ENCODE measurements at places on chromosomes 2 and 18. TPM values are rescaled to one million over a fixed set of nuclear protein-coding genes. Genes with fewer than 3 reads are reported as not detected.

GRCh38 chr2:172299741-172300140 lies 127.6 kb upstream of the ITGA6 start:
- DNase-seq = no peak

DNA sequence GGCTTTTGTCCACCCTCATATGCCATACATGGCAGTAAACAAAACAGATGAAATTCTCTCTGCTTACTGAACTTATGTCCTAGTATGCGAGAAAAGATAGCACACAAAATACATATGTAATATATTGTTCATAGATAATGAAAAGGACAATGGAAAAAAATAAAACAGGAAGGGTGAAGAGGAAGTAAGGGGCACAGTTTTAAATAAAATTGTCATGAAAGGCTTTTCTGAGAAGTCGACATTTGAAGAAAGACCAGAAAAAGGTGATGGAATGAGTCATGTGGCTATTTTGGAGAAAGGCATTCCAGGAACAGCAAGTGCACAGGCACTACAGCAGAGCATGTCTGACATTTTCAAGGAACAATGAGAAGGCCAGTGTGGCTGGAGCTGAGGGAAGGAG lies 56.4 kb downstream of the KCNH7 start:
- DNase-seq = no peak

Gene RSAD2
- polyA plus RNA-seq = 5.7 TPM

DNA sequence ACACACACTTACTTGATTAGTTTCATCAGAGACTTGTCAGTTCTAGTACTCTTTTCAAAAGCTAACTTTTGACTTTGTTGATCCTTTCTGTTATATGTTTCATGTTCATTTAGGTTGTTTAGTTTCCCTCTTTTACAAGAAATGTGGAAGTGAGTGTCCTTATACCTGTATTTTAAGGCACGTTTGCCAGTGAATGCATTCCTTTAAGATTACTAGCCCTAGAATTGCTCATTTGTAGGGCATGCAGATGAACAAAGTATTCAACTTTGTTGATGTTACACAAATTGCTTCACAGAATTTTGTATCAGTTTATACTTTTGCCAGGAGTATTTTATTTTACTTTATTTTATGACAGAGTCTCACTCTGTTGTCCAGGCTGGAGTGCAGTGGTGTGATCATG lies 6.3 kb downstream of the IL1RL2 start:
- no peak for DNase-seq

Gene KCNF1
- 0.77 TPM for polyA plus RNA-seq

GRCh38 chr2:150046810-150047209 lies 440.7 kb downstream of the RND3 start:
- no peak for DNase-seq

DNA sequence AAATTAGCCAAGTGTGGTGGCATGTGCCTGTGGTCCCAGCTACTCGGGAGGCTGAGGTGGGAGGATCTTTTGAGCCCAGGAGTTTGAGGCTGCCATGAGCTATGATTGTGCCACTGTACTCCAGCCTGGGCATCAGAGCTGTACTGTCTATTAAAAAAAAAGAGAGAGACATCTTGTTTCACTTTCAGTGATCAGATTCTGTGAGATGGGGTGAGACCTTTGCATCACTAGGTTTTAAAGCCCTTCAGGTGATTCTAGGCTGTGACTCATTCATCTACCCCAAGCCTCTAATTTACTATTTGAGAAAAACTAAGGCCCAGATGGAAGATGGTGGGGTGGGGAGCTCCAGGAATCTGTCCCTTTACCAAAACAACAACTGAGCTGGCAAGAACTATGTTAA lies 7.1 kb downstream of the C2orf92 start:
- no peak for DNase-seq

Gene GALNT13
- 3.1 TPM for polyA plus RNA-seq

DNA sequence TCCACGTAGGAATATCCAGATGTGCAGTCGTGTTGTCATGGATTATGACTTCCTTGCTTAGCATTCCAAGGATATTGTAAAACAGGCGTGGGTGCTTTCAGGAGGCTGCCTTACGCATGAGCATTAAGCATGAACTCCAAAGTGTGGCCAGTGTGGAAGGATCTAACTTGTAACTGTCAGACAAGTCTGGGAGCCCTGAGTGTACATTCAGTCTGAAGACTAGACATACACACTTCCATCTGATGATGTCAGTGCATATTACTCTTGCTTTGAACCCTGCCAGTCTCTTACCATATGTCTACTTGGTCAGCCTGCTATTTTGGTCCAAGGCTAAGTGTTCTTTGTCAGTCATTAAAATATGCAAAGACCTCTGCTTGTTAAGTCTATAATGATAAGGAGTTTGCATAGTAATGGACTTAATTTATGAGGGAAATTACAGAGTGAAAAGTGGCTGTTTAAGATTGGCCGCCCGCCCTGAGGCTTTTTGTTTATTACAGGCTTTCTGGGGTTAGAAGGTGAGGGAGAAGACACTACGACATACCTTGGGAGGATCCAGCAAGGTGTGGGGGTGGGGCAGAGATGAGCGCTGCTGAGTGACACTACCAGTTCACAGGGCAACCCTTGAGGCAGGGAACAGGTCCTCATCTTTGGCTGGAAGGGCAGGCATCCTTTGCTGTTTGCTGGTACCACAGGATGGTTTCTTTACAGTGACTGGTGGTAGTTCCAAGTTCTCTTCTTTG lies 48.3 kb downstream of the CABLES1 start:
- DNase-seq = no peak

DNA sequence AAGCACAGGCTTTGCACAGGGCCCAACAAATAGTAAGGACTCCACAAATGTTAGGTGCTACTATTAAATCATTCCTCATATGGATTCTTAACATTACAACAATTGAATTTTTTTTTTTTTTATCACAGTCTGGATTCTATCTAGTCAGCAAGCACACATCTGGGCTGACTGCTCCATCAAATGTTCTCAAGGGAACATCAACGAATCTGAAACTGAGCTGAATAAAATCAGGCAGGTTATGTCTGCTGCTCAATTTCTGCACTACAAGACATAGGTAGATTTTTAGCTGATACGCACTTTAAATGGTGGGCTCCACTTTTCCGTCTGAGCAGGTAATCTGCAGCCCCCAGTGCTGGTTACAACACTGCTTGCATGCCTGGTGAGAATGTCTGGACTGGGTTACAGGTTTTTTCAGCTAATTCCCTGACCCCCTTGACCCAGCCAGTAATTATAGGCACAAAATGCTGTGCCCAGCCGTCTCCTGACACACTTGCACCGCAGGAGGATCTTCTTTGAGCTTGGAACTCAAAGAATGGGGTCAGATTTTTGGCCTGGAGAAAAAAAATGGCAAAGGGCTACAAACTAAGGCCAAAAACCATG lies 44.6 kb downstream of the ADD2 start:
- no peak for DNase-seq

Gene TUBA4B
- not detected for polyA plus RNA-seq

Gene C1QL2
- not detected for polyA plus RNA-seq

DNA sequence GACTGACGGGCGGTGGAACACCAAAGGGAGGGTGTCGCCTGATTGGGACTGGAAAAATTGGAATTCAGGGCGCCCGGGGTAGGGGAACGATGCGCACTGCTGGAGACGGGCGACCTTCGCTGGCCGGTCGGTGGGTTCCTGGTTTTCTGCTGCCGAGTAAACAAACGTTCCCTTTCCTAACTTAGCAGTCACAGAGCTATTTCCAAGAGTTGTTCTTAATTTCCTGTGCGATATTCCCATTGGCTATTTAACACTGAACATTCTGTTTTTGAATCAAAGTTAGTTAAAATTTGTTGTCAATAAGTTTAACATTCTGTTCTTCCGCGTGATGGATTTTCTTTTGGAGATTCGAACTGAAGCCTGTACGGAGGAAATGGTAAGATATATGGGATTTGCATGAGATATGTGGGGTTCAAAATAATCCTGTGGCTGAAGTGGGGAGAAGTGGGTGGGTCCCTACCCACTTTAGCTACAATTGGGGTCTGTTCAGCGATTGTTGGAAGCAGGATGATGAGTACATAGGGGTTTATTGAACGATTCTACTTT lies 862 bp downstream of the C18orf54 start:
- DNase-seq = peak; percentile 36

DNA sequence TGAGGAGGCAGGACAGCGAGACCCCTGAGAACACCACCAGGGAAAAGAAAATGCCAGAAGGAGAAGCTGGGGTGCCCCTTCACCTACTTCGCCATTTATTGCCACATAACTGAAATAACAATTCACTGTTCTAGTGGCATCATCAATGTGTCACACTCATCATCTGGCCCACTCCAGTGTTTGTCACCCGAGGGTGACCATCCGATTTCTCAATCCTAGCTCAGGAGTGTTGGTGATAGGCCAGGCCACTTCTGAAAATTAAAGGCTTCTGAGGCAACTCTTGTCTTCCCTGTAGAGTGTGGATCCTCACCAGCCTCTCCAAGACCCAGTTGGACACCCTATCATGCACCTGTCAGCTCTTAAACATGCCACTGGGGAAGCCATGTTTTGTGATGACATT lies 62.9 kb upstream of the BZW1 start:
- DNase-seq = no peak

- DNase-seq = no peak
Observed at GRCh38 chr2:207833251-207833751, 63.6 kb upstream of the FZD5 start.

Gene ASB18
- polyA plus RNA-seq = not detected

DNA sequence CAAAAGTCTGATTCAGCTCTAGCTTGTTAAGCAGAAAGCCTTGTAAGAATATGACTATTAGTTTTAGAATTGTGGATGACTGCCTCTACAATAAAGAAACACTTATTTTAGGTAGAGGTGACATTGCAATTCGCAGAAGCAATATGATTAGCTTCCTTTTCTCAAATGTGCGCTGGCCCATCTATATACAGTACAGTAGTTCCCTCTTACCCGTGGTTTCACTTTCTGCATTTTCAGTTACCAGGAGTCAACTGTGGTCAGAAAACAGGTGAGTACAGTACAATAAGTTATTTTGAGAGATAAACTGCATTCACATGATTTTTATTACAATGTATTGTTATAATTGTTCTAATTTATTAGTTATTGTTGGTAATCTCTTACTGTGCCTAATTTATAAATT lies 405.1 kb downstream of the GPD2 start:
- no peak for DNase-seq

DNA sequence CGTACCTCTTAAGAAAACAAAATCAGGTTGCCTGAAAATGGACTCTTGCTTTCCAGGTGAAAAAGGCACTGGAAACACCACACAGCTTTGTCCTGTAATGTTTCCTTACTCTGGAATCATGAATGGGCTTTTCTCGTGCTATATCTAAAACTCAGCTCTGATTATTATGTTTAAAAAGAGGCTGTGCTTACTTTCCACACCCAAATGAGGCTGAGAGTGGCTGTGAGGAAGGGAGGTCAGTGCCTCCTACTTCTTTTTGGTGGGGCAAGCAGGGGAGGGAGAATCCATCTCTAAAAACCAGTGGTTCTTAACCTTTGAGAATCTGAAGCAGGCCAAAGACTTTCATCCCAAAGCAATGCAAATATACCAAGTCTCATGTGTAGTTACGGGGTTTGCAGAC lies 148.6 kb downstream of the FAM210A start:
- no peak for DNase-seq

GRCh38 chr2:234290671-234291070 lies 206.2 kb downstream of the ARL4C start:
- no peak for DNase-seq

GRCh38 chr18:32443706-32444215 lies 26.9 kb downstream of the GAREM1 start:
- no peak for DNase-seq

- no peak for DNase-seq
Observed at GRCh38 chr2:38528008-38528442, 74.7 kb downstream of the HNRNPLL start.

- no peak for DNase-seq
Observed at GRCh38 chr2:105517814-105518705, 119.2 kb upstream of the FHL2 start.

Gene CCDC150
- polyA plus RNA-seq = 23.6 TPM

DNA sequence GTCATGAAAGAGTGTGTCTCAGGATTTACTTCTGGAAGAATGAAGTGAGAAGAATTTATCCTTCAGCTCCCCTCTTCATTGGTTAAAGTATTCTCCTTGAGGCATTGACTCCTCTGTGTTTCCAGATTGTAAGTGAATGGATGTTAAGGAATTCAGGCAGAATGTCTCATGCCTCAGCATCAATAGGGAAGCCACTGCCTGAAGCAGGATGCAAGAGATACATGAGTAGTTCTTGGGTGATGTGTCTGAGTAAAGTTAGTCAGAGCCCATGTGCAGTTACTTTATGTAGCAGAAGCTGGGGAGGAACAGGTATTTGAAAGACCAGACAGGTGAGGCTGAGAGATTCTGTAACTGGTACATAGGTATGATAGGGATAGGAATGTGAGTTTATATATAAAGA lies 34.0 kb upstream of the TMEFF2 start:
- no peak for DNase-seq

GRCh38 chr2:102271844-102272243 lies 39.5 kb upstream of the IL1RL1 start:
- DNase-seq = no peak

DNA sequence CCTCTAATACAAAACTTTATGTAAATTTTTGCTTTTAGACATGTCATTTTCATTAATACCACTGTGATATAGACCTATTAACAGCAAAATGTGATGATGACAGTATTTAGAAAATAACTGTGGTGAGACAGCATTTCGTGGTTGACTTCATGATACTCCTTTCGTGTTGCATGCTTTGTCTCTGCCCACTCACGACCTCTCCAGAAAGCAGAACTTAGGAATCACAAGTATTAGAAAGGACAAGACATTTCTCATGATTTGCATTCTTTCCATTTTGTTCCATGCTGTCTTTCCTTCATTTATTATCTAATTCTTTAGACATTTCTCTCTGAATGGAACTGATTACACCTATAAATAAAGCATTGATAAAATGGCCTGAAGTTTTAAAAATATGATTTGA lies 85.2 kb upstream of the POU3F3 start:
- no peak for DNase-seq

Gene EML6
- polyA plus RNA-seq = 15.9 TPM

DNA sequence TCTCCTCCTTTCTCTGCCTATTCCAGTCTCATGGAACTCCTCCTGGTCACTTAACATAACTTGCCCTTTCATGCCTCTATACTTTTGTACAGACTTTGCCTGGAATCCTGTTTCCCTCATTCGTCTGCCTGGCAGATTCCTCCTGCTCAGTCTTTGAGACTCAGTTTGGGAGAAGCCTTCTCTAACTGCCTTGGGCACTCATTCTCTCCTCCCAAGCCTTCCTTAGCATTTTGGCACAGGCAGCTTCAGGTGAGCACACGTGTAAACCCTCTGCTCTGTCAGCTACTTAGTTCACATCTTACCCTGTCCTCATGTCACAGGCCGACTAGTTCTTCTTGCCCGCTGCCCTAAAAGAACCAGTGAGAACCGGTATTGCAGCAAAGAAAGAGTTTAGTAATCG lies 6.0 kb upstream of the FAM98A start:
- DNase-seq = no peak

- no peak for DNase-seq
Observed at GRCh38 chr2:144625626-144626025, 105.7 kb upstream of the ZEB2 start.

GRCh38 chr2:66202586-66202985 lies 232.3 kb upstream of the MEIS1 start:
- DNase-seq = no peak
